G401 (cell line): ENCODE measurements at places on chromosomes 1 and 21. TPM values are rescaled to one million over a fixed set of nuclear protein-coding genes. Genes with fewer than 3 reads are reported as not detected.

DNA sequence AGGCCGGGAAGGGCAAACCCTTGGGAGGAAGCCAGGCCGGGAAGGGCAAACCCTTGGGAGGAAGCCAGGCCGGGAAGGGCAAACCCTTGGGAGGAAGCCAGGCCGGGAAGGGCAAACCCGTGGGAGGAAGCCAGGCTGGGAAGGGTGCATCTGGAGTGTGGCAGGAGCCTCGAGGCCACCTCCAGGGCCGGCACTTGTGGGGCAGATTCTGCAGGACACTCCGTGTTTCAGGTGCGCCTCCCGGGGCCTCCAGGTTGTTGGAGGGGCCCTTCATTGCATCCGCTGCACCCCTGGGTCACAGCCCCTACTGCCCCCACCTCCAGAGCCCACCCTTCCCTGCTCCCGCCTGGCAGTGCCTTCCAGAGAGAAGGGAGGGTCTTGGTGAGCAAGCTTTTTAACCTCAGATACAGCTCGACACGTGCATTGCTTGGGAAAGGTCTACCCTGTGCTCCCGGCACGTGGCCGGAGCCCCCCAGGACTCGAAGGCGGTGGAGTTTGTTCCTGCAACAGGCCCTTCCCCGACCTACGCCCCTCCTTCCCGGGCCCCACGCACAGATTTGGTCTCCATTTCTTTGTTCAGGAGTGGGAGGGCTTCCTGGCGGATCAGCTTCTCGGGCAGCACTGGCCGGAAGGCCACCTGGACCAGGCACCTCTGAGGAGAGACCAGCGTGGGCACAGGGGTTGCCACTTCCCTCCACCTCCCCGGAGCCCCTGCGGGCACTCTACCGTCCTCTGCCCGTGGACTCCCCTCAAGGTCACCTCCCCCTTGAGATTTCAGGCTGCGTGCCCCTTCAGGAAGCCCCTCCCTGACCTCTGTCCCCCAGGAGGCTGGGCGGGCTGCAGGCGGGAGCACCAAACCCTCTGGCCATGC, 9.4 kb upstream of the TMEM52 start:
- no peak for DNase-seq

Gene TMPRSS2
- not detected in 2 replicates for total RNA-seq

Gene ERICH3
- not detected in 2 replicates for total RNA-seq

GRCh38 chr1:16215882-16216753, 3.7 kb upstream of the ARHGEF19 start:
- DNase-seq: peak; percentile 69

- peak; percentile 73 for DNase-seq
These were observed 797 bp upstream of the RSPH1 start for GRCh38 chr21:42496839-42497202.

GRCh38 chr1:181079382-181079781, 9.1 kb upstream of the IER5 start:
- no peak for DNase-seq

Gene PGBD5
- total RNA-seq: 1.5 and 3.6 TPM in 2 replicates

DNA sequence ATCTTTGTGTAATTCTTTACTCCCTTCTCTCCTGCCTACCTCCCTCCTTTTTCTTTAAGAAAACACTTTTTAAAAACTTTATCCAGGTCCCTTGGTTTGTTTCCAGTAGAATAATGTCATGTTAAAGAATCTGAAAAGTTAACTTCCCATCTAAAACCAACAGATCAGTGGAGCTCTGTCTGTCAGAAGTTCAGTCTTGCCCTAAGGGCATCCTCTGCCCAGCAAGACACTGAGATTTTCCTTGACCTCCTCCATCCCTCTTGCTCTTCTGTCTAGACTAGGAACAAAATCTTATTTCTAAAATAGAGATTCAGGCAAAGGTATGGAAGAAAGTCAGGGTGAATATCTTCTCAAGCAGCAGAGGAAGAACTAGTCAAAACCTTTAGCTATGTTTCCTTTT, 5.7 kb upstream of the GNL2 start:
- DNase-seq: no peak

- no peak for DNase-seq
These were observed 142.8 kb downstream of the ZZZ3 start for GRCh38 chr1:77539519-77540142.

DNA sequence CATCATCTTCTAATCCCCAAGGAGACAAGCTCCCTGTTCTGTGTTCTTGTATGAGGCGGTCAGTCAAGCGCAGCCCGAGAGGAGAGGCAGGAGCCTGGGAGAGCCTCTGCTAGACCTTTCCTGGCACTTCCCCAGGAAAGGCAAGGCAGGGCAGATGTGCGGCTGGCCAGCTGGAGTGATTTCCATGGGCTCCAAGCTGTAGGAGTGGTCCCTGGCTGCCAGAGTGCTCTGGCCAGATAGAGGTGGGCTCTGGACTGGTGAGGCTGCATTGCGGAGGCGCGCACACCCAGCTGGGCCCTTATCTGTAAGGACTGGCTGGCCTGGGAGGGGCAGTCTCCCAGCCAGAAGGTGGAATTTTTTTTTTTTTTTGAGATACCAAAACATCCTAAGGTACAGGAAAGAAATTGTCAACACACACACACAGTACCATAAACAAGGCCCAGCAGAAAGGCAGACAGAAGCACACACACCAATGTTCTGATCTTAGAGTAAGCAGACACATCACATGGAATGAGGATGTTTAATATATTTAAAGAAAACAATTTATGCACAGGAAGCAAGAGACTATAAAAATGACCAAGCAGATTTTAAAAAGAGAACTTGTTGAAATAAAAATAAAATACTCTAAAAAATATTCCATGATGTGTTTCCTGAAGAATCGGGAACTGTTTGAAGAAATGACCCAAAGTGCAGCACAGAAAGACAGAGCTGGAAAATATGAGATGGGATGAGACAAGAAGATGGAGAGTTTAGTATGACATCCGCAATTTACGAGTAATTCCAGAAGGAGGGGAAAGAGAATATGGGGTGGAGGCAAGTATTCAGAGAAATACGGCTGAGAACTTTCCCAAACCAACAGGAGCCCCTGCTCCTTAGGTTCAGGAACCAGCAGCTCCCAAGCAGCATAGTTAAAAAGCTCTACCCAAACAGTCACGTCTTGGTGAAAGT, 13.4 kb downstream of the IBA57 start:
- DNase-seq: no peak

Gene FCAMR
- not detected in 2 replicates for total RNA-seq

Gene DOP1B
- total RNA-seq: 4.0 and 4.1 TPM in 2 replicates

GRCh38 chr1:27399251-27400025, 7.0 kb downstream of the GPR3 start:
- DNase-seq: no peak

- DNase-seq: no peak
These were observed 424.4 kb downstream of the HLX start for GRCh38 chr1:221303623-221304022.

- DNase-seq: no peak
These were observed 16.9 kb upstream of the ECE1 start for GRCh38 chr1:21307210-21307609.

Gene VANGL2
- 1.0 and 3.0 TPM in 2 replicates for total RNA-seq

- no peak for DNase-seq
These were observed 3.4 kb downstream of the MYOM3 start for GRCh38 chr1:24108334-24109165.

- DNase-seq: no peak
These were observed 14.7 kb downstream of the OVGP1 start for GRCh38 chr1:111412839-111413238.

DNA sequence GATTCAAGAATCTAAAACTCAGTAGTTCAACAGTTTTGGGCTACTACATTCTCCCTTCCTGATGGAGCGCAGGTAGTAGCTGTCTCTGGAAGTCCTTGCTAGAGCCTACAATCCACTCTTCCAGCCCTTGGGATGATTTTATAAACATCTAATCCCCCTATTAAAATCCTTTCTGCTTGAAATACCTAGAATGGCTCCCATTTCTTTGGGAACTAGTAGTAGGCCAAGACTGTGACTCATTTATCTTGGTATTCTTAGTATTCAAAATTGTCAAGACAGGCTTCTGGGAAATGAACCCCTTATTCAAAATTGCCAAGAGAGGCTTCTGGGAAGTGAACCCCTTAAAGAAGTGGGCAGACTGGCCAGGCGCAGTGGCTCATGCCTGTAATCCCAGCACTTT, 142.5 kb upstream of the FGGY start:
- DNase-seq: no peak

Gene CTSS
- not detected in 2 replicates for total RNA-seq

GRCh38 chr1:154445040-154445472, 39.9 kb downstream of the IL6R start:
- DNase-seq: no peak

DNA sequence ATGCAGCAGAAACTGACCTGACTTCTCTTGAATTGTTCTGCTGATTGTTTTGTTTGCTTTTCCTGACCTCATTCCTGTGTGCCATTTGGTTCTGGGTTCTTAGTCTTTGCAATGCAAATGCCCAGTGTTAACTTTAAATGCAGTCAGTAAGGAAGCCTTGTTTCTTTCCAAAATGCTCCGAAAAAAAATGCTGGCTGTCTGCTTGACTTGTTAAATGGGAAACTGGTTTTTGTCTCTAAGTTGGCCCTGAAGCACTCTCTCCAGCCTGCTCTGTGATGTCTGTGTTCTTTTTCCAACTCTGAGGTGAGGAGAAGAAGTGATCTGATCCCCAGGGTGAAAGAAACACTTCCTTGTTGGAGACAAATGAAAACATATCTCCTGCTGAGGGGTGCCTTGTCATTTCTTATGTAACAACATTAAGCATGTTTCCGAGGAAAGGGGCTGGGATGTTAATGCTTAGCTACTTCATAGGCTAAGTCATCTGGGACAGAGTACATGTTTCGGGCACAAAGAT, 256.3 kb upstream of the ADGRL4 start:
- peak; percentile 1 for DNase-seq

DNA sequence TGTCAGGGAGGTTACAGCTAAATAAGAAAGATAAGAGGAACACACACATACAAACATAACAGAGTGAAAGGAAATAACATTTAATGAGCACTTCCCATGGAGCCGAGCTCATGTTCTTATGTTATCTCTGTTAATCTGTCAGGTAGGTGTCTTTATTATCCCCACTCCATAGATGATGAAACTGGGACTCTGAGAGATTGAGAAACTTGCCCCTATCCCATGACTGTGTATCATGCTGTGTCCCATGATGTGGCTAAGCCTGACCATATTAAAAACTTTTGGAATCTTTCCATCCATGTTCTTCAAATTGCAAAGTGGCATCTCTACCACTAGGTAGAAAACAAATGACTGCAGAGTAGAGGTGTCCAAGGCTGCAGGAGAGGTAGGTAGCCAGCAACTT, 285.2 kb upstream of the SGIP1 start:
- no peak for DNase-seq

Gene INSRR
- not detected in 2 replicates for total RNA-seq

Gene LCE3C
- not detected in 2 replicates for total RNA-seq

- no peak for DNase-seq
These were observed 4.9 kb downstream of the LSM10 start for GRCh38 chr1:36392836-36393235.

Gene NKAIN1
- 3.6 and 9.2 TPM in 2 replicates for total RNA-seq

GRCh38 chr1:189212606-189213005, 1265.1 kb downstream of the BRINP3 start:
- DNase-seq: no peak

Gene TEDDM1
- total RNA-seq: not detected in 2 replicates

Gene PANK4
- 32.9 and 45.4 TPM in 2 replicates for total RNA-seq

DNA sequence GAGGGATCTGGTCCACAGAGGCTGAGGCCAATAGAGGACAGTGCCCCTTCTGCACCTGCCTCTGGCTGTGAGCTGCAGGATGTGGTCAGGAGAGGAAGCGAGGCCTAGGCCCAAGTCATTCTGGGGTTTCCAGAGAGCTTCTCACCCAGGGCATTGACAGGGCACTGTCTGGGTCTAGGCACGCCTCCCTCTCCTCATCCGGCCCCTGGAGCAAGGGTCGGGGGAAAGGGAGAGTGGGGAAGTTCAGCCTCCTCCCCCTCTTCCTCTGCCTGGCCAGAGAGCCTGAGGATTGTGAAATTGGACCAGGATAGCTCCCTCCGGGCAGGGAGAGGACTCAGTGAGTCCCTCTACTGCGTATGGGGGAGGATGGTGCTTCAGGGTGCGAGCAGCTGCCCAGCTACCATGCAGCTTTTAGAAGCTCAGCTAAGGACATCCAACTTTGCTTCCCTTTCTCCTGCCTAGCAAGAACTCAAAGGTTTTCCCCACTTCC, 6.3 kb upstream of the INAVA start:
- DNase-seq: no peak

- DNase-seq: no peak
These were observed 2.2 kb downstream of the NHLH1 start for GRCh38 chr1:160369087-160369486.

Gene ESPN
- total RNA-seq: 0.07 TPM in 1 of 2 replicates, not detected in the other

- DNase-seq: peak; percentile 89
These were observed 42.0 kb downstream of the ACOT7 start for GRCh38 chr1:6351480-6352137.

Gene PAPPA2
- total RNA-seq: not detected in 2 replicates

DNA sequence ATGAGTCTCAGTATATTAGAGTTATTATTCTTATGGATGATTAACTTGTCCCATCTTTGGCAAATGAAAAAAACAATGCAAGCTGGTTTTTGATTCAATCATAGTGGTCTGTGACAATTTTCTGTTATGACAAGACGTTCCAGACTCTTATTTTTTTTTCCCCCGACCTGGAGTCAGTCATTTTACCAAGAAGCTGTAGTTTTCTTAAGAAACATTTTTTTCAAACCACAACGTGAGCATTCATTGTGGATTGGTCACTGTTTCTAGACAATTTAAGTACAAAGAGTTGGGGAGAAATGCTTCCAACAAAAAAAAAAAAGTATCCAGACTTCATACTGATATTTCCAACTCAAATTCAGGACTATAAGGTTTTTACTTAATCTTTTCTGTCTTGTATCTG, 8.0 kb upstream of the ANGPTL3 start:
- DNase-seq: no peak

Gene UMODL1
- not detected in 2 replicates for total RNA-seq

- DNase-seq: peak; percentile 8
These were observed 273.8 kb downstream of the KCNJ6 start for GRCh38 chr21:37642493-37642892.

DNA sequence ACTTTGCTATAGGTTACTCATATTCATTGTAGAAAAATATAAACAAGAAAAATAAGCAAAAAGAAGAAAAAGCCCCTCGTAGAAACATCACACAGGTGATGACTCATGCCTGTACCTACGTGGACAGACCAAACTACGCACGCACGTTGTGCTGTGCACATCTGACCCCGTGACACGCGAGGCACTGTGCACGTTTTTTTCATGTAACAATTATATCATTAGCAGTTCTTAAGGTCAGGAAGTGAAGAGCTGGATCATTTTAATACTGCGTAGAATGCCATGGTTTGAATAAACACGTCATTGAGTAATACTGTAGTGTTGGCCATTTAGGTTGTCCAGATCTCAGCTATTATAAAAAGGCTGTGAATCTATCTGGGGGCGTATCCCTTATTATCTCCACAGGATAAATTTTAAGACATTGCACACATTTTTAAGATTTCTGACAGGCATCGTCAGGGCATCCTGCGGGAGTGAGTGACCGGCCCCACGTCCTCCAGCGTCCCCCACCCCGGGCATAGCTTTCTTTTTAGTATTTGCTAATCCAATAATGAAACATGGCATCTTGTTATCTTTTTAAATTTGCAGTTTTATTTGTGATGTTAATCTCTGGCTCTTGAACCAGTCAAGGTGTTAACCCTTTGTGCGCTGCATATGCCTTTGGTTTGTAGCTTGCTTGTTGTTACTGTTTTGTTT, 23.4 kb upstream of the ADARB1 start:
- no peak for DNase-seq

Gene SHISAL2A
- total RNA-seq: not detected in 2 replicates
